ENCODE measurements at places on chromosomes 7 and 10.
A peak's percentile ranks its signal among the peaks of the same experiment; 100 is the strongest.

GRCh38 chr10:79367426-79368189, 20.3 kb downstream of the PPIF start:
- no peak for DNase-seq

DNA sequence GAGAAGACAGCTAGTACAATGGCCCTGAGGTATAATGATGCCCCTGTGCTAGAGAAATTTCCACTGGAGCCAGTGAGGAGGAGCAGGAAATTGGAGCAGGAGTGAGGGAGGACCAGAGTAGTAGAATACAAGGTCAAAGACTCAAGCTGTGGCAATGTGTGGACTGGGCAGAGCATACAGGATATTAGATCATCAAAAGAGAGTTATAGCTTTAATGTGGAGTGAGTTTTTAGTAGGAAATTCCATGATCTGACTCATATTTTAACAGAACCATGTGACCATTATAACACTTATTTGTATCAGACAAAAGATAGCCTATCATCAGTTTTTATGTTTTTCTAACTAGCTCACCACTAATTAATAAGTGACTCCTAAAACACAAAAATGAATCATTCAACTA, 154.1 kb downstream of the DGKB start:
- no peak for DNase-seq

DNA sequence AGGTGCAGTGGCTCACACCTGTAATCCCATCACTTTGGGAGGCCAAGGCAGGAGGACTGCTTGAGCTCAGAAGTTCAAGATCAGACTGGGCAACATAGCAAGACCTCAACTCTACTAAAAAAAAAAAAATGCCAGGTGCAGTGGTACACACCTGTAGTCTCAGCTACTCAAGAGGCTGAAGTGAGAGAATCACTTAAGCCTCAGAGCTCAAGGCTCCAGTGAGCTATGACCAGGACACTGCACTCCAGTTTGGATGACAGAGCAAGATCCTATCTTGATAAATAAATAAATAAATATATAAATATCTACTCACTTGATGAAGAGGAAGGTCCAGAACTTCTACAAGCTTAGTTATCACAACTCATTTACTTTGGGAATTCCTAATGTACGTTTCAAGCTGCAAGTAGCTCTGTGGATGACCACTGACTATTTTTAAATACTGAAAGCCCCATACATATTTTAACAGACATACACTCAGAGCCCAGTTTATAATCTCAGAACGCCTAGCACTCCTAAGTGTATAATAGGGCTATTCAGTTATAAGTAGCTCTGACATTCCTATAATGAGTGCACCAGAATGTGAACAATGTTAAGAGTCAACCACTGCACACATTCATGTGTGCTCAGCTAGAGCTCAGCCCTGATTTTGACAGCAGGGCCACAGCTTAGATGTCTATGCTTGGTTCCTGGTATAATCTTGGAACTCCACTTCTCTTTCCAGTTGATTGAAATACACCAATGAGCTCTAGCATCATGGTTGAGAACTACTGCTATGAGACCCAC, 119.1 kb downstream of the CUBN start:
- DNase-seq, result no peak

GRCh38 chr10:97664282-97664850, 22.7 kb downstream of the AVPI1 start:
- DNase-seq, result no peak

DNA sequence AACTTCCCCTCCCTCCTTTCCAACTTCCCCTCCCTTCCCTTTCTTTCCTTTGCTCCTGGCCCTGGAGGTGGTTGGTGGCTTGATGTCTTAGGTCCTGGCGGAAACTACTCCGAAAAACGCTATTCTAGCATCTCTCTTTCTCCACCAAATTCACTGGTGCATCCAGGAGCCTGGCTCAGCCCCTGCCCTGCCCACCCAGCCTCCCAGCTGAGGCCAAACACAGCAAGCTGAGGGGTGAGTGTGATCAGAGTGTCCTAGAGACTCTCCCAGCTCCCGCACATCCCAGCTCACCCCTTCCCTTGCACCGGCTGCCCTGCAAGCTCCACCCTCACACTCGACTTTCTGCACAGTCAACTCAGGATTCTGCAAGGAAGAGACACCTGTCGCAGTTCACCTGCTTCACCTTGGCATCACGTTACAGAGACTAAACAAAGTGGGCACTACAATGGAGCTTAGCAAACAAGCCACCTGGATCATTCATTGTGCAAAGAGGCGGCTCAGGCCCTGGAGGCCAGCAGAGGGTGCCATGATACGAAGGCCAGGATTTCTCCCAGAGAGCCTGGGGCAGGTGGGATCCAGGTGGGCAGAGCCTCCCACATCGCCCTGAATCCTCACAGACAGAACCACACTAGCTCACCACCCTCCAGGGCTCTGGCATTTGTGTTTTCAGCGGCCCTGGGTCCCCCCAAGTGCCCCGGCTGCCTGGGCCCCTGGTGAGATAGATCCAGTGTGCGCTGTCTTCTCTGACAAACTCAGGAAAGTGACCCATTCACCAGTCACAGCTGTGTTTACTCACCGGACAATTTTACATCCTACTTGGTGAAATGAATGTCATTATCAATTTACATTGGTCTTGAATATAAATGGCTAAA, 169.6 kb downstream of the TCERG1L start:
- no peak for DNase-seq

GRCh38 chr10:24306507-24306875, 97.6 kb downstream of the KIAA1217 start:
- DNase-seq, result no peak

GRCh38 chr7:159119026-159119741, 25.5 kb downstream of the VIPR2 start:
- DNase-seq, result no peak

GRCh38 chr7:12107841-12108254, 103.2 kb upstream of the TMEM106B start:
- DNase-seq, result no peak

GRCh38 chr7:83077328-83077727, 85.4 kb downstream of the PCLO start:
- no peak for DNase-seq

DNA sequence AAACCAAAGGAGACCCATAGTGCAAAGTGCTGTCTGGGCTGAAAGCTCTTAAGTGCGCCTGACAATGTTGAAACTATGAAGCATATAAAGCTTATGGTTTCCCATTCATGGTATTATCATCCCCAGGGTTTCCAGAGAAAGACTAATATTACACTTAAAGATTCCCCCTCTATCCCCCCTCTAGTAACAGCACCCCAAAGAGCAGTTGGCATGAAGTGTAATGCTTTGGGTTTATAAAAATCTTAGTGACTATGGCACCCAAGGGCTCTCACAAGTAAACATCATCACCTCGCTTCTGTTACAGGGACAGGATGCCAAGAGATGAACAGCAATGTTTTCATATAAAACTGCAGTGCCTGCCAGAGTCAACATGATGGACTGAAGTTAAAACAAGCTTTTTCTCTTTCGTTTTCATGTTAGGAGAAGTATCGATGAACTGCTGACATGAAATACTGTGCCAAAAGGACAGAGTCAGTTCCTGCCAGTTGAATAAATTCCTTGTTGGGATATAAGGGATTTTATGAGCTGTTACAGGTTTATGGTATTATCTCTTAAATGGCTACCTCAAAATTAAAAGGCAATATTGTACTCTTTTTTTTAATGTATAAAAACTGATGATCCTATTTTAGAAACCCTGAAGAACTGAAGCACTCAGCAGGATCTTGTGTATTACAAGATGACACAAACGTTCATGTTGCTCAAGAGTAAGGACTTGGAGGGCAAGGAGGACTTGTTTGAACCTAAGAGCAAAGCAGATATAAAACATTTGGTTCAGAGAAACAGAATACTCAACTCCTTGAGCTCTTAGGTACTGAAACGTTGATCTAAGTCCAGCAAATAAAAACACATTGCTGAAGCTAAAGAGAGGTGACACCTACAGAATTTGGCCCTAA, 203.7 kb upstream of the IMMP2L start:
- DNase-seq, result no peak

GRCh38 chr10:96333101-96333500, 25.7 kb downstream of the OPALIN start:
- DNase-seq, result no peak

- DNase-seq, result no peak
Observed at GRCh38 chr10:48450741-48451466, 144.4 kb downstream of the MAPK8 start.

GRCh38 chr10:79393221-79393923, 46.1 kb downstream of the PPIF start:
- no peak for DNase-seq

DNA sequence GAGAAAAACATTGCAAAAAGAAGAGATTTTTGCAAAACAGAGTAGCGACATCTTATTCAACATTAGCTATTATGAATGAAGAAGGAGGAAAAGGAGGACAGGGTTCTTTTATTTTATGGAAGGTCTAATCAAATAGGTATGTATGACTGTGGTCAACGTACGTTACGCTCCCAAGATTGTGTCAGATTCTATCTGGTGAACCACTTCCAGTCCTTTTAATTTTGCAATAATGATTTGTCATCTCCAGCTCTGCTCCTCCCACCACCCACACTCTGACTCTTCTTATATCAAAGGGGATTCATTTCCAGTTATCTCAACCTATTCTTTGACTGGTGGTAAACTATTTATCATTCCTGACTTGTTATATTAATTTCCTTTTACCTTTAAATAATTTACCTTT, 259.9 kb downstream of the CACNA2D1 start:
- no peak for DNase-seq

GRCh38 chr10:97157578-97158095, 28.1 kb downstream of the SLIT1 start:
- no peak for DNase-seq

DNA sequence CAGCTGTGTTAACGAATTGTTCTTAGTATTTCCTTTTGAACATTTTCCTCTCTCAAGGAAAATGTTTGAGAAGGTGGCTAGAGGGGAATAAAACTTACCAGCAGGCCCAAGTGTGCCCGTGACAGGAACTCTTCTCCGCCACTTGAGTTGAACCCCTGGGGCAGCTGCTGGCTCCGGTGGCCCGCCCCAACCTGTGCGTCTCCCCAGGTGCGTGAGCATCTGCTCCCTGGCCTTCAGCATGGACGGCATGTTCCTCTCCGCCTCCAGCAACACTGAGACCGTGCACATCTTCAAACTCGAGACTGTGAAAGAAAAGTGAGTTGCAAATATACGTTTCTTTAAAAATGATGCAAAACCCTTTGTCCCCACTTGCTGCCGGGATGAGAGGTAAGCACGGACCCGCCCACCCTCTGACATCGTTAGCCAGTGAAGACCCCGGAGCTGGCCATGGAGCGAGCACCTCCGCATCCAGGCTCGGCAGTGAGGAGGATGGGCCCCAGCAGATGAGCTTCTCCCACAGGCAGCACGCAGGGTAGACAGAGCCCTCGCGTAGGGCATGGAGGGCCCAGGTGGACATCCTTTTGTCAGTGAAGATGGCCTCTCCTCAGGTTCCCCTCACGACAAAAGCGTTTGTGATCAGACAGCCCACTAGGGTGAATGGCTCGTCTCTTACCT, 35.7 kb downstream of the WIPI2 start:
- no peak for DNase-seq

- no peak for DNase-seq
Observed at GRCh38 chr7:109092268-109092667, 522.6 kb downstream of the DNAJB9 start.

- DNase-seq, result no peak
Observed at GRCh38 chr7:15305002-15305600, 256.7 kb downstream of the AGMO start.

DNA sequence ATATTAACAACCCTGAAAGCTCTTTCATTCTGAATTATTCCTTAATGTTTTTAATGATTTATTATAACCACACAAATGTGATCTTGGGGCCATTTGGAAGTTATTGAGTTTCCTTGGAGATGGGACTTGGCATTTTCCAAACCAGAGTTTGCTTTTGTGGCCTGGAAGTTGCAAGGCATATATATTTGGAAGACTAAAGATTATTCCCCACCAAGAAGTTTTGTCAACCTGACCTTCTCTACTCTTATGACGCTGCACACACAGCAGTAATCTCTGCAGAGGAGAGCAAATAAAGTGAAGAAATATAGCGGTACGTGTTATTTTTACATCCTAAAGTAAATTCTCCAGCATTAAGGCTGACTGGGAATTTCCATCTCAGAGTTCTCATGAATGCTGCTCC, 397.0 kb downstream of the LRMDA start:
- no peak for DNase-seq

DNA sequence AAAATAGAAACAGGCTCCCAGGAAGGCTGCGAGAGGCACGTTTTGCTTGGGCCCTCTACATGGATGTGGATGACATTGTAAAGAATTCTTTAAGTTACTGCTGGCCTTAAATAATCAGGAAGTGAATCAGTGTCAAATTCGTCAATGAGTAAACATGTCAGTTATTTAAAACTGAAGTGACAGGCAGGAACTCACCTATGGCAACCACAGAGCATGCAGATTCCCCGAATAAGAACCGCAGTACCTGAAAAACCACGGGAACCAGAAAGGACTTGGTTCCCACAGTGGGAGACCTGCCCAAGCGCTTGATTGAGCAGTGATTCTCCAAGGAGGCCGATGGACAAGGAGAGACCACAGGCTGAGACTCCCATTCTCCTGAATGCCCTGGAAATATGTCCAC, 351.2 kb upstream of the AKR1E2 start:
- no peak for DNase-seq

DNA sequence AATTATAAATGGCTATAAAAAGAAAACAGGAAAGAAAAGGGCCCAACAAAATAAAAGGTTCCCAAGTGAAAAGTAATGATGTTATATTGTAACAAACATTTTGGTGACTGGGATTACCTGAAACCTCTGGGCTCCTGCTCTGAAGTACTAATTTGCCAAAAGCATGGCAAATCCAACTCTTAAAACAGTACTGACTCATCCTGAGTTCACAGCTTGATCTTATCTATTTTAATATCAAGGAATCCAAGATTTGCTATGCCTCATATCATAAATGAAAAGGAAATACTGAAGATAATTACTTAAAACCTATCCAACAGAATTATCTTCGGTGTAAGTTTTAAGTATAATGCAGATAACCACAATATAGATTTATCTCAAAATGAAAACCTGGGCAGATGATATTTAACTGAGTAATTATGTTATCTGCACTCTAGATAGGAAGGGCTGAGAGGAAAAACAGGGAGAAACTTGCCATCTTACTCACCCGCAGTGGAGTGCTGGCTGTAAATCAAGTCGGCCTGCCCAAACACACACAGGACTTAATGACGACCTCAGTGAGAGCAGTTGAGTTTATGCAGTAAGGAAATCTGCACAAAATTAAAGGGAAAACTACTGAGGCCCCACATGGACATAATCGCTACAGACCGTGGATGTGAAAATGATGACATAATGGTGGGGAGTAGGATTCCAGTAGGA, 48.4 kb downstream of the MPP7 start:
- DNase-seq, result no peak

GRCh38 chr10:114380060-114380459, 24.2 kb downstream of the AFAP1L2 start:
- no peak for DNase-seq

GRCh38 chr10:69629897-69630650, at the start of gene FAM241B:
TSS of gene FAM241B (plus strand) at chr10:69630247. CDS start at chr10:69631744, 1,497 bp downstream.
- peak; percentile 33 for DNase-seq

DNA sequence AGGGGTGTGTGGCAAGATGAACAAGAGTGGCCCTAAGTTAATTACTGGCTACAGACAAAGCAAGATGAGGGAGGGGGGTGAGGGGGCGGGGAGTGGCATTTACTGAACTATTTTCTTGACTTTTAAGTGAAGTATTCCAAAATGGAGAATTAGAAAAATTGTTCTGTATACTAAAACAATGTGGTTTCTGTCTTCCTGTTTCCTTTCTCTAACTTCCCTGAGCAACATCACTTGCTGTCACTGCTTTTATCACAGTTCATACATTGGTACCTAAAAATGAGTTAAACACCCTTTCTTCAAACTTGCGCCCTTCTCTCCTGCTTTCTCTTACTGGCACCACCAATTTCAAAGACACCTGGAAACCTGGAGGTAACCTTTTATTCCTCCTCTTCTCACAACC, 21.6 kb downstream of the PDZD8 start:
- no peak for DNase-seq
